ENCODE measurements at places on chromosomes 5 and 9.
A peak's percentile ranks its signal among the peaks of the same experiment; 100 is the strongest.

DNA sequence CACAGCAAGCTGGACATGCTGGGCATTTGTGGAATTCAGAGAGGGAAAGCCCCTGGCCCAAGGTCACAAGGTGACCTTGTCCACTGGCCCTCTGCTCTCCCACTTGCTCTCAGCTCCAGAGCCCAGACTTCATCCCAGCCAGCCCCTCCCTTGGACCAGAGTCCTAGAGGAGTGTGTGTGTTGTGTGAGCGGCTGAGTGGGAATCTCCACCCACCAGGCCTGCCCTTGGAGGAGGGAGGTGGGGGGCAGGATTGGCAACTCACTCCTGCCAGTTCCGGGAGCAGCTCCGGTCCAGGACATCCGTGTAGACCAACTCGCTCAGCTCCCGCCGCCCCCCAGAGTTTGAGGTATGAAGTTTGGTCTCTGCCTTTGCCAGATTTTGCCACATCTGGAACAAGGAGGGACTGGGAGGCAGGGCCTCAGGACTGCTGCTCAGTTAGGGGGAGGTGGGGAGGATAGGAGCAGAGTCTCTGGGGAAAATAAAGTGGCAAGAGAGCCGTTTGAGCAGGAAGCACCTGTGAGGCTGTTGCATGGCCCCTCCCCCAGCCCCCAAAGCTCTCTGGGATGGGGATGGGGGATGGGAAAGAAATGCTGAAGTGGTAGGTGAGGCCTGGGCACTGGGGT is 1.4 kb downstream of the MZB1 start:
- peak; percentile 53 for DNase-seq

- no peak for DNase-seq
Observed at GRCh38 chr5:18720002-18720401, 1085.7 kb downstream of the TAF11L14 start.

DNA sequence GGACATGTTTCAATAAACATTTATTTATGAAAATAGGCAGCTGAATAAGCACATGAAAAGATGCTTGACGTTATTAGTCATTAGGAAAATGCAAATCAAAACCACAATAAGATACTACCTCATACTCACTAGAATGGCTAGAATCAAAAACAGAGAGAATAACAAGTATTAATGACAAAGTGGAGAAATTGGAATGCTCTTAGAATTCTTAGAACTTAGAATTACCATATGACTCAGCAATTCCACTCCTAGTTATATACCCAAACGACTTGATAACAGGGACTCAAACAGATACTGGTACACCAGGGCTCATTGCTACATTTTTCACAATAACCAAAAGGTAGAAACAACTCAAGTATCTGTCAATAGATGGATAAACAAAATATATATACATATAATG is 15.1 kb upstream of the TRIM36 start:
- DNase-seq, result no peak

DNA sequence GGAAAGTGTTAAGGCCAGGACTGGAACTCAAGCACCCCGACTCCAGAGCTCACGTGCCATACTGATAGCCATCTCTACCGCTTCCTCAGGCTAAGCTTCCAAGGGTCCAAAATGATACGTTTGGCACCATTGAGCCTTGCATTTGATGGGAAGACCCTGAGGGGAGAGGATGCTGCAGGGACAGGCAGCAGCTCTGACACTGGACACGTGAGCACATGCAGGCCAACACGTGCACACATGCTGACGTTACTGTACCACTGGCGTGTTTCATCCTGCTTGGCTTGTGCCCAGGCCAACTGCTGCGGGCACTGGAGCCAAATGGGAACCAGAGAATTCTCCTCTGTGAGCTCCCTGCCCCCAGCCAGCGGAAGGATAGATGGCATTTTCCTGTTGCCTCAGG is 5.2 kb downstream of the FAT2 start:
- DNase-seq, result no peak

GRCh38 chr5:175842506-175842905 is 28.9 kb upstream of the CPLX2 start:
- DNase-seq, result no peak

- DNase-seq, result peak; percentile 7
Observed at GRCh38 chr9:133089271-133089671, 27.5 kb downstream of the CEL start.

DNA sequence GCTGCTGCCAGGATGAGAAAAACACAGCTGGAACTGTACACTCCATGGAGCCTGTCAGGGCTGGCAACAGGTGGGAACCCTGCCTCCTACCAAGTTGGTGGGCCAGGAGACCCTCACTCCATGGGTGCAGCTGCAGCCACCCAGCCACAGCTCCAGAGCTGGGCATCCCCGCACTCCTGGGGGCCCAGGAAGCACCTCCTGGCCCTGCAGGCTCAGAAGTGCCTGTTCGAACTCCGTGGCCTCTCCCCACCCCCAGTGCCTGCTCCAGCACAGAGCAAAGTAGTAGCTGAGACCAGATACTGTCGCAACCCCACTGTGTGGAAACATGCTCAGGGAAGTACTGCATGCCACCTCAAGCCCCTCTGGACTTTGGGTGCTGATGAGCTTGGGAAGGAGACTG is 564.0 kb upstream of the ACO1 start:
- no peak for DNase-seq

- no peak for DNase-seq
Observed at GRCh38 chr9:110606179-110606790, 26.7 kb upstream of the SVEP1 start.

- no peak for DNase-seq
Observed at GRCh38 chr5:35371951-35372426, 141.7 kb upstream of the PRLR start.

DNA sequence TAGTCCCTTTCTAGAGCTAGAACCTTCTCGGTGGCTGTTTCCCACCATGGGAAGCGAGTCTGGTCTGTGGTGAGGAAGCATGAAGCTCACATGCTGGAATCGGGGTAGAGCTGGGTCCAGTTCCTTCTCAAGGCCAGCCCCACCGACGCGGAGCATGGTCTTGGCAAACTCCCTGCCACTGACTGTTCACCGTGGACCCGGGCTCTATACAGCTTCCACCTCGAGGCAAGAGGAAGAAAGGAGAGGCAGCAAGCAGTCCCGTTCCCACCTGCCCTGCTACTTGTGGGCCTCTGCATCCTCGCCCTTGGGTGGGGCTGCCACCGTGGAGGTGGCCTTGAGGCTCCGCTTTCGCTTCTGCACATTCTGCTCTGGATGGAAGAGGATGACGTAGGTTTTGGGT is 13.7 kb downstream of the GRM6 start:
- no peak for DNase-seq

- DNase-seq, result no peak
Observed at GRCh38 chr9:137493364-137494103, 34.4 kb upstream of the NSMF start.

GRCh38 chr5:145980718-145981117 is 44.3 kb downstream of the SH3RF2 start:
- no peak for DNase-seq

GRCh38 chr9:129487658-129488483 is 133.0 kb downstream of the C9orf50 start:
- DNase-seq, result no peak

GRCh38 chr9:98539954-98540353 is 168.8 kb downstream of the GABBR2 start:
- DNase-seq, result no peak

GRCh38 chr9:104921067-104921741 is 6.8 kb downstream of the ABCA1 start:
- no peak for DNase-seq

DNA sequence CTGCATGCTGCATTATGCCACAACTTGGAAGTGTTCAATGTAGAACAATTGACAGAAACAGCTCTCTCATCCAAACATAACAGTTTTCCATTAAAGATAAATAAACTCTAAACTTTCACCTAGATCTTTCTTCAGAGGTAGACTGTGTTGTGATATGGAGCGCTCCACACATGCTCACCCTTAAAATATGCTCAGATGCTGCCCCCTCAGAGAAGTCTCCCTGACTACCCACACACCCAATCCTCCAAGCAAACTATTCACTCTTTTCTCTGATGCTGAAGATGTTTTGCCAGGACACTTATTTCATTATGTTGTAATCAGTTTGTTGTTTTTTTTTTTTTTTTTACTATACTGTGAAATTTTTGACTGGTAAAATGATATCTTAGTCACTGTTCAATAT is 206.6 kb upstream of the RASA1 start:
- DNase-seq, result no peak

DNA sequence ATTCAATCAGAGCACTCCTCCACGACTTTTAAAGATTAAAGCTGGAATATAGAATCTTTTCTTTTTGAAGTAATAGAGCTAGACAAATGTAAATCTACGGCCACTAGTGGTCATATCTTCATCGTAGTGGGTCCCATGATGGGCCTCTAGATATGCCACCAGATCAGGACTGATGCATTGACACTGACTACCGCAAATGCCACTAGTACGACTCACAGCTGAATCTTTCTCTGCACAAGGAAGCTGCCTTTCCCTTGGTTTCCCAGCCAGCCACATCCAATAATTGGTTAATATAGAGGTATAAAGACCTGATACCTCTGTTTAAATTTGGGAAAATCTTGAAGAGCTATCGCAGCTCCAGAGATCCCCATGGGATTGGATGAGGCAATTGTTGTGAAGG is 37.8 kb upstream of the ADRB2 start:
- no peak for DNase-seq

DNA sequence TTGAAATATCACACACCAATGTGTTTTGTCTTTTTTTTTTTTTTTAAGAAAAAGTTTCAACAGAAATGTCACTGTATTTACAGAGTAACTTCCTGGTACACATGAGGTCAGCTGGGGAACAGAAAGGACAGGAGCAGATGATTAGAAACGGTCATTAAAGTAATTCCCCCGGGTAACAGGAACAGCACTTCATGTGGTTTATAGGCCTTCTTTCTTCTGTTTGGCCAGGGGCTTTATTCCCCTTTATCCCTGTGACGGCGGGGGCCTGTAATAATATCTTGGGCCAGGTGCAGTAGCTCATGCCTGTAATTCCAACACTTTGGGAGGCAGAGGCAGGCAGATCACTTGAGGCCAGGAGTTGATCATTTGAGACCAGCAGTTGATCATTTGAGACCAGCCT is 30.5 kb upstream of the MSH3 start:
- peak; percentile 59 for DNase-seq

GRCh38 chr5:113167985-113168384 is 191.4 kb downstream of the DCP2 start:
- DNase-seq, result no peak

DNA sequence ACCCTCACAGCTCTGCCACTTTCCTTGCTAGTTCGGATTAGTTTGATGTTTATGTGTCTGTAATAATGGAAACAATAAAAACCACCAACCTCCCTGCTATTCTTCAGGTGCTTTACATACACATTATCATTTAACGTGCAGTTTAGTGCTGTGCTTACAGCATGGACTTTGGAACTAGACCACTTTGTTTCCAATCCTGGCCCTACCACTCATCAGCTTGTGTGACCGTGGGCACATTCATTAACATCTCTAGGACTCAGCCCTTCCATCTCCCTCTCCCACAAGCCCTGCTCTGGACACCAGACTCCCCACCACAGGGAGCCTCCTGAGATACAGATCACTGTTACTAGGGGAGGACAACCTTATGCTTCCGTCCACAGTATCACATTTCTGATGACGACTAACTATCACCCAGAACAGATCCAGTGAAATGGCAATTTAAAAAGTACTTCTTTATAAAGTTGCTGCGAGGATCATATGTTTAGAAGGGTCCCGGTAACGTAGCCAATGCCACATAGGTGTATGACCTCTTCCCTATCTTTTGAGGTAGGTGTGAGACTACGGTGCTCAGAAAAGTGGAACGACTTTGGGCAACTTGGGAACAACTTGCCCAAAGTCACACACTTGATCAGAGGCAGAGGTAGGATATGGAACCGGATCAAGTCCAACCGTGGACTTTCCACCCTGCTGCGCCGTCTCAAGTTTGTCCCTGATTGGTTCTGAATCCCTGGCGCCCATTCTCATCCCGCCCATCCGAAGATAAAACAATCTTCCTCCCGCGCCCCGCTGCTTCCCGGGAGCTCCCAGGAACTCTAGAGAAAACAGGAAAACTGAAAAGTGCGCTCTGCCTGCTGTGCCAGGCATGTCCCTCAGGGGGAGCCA is 132.4 kb upstream of the NIPBL start:
- peak; percentile 11 for DNase-seq

- no peak for DNase-seq
Observed at GRCh38 chr9:36862206-36863145, 171.6 kb downstream of the PAX5 start.

GRCh38 chr9:15211815-15212495 is 95.1 kb downstream of the TTC39B start:
- DNase-seq, result no peak

DNA sequence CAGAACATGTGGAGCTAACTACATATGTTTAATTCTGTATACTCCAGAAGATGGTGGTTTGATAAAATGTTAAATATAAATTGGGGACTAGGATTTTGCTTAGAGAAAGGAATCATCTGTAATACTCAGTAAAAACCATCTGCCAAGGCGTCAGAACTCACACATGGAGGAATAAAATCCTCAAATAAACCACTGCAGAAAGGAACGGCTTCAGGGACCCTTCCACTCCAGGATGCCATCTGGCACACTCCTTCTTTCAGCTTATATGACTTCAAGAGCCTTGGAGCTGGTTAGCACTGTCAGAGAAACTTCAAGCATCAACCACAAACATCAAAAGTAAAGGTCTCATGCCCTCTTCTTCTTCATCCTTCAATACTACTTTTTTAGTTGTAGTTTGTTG is 360.6 kb downstream of the PLK2 start:
- no peak for DNase-seq

- DNase-seq, result no peak
Observed at GRCh38 chr9:34830068-34830467, 120.1 kb upstream of the CCL21 start.

DNA sequence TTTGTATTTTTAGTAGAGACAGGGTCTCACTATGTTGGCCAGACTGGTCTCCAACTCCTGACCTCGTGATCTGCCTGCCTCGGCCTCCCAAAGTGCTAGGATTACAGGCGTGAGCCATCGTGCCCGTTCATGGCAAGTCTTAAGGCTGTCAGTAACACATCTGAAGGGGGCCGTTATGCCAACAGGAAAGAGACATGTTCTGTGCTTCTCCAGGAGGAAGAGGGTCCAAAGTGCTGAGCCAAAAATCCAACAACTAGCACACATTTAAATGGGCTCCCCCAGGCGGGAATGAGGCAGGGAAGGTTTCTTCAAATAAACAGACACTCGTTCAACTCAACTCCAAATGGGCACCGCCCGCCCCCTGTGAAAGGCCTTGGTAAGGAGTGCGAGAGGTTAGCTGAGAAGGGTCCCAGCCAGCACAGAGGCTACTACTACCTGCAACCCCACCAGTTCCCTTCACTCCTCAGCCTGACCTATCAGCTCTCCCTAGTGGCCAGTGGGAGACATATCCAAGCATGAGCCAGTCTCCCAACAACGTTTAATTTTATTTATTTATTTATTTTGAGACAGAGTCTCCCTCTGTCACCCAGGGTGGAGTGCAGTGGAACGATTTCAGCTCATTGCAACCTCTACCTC is 84.1 kb upstream of the DMRT1 start:
- no peak for DNase-seq

GRCh38 chr5:109553846-109554245 is 135.9 kb upstream of the MAN2A1 start:
- no peak for DNase-seq

DNA sequence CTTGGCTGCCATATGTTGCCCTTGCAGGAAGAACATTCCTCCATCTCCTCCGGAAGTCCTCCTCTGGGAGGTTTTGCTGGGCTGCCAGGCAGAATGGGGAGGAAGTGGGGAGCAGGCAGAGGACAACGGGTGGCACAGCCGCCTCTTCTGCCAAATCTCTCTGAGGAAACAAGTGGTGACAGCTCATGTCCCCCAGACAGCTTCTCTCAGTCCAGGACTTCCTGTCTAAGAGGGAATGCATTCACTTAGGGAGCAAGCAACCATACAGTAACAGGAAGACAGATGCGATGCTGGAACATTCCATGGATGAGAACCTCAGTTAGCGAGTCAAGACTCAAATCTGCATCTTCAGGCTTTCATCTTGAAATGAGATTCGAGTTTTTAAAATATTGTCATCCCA is 701.0 kb downstream of the SEMA5A start:
- DNase-seq, result no peak
